ENCODE measurements at places on chromosomes 1 and 21.

DNA sequence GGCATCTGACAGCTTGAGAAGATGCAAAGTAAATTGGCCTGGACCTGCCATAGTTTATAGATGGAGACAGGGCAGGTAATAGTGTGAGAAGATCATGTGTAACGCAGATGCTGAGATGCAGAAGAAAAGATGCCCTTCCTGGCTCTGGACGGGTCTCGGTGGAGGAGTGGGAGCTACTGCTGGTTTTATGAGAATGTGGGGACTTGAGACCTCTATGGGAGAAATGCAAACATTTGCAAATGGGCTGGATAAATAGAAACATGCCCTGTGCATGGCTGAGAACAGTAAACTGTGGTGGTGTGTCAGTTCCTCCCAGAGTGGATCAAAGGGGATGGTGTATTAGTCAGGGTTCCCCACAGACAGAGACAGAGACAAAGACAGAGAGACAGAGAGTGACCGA is 21.9 kb downstream of the UBASH3A start:
- DNase-seq = no peak

DNA sequence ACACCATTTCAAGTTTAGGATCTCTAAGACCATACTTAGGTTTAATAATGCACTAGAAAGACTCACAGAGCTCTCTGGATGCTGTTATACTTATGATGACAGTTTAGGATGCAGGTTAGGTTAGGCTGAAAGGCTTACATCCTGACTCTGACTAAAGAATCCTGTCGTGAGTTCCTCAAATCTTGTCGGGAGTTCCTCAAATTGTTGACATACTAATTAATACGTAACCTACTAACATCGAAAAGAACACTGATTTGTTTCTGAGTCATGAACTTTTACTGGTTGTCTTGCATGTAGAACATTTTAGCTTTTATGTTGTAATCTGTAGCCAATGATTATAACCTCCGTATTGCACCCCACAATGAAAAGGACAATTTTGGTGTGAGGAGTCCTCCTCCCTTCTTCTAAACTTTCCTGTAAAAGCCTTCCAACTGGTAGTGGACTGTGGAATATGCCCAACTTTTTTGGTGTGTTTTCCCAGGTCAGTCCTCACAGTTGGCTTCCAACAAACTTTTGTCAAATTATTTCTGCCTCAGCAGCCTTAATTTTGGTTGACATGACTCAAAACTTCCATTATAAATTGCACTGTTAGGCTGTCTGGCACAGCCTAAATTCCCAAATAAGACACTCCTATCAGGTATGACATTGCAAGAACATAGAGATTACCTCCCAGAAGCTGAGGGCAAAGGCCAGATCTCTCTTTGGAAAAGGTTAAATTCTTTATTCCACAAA is 107.9 kb upstream of the PALMD start:
- DNase-seq = no peak

DNA sequence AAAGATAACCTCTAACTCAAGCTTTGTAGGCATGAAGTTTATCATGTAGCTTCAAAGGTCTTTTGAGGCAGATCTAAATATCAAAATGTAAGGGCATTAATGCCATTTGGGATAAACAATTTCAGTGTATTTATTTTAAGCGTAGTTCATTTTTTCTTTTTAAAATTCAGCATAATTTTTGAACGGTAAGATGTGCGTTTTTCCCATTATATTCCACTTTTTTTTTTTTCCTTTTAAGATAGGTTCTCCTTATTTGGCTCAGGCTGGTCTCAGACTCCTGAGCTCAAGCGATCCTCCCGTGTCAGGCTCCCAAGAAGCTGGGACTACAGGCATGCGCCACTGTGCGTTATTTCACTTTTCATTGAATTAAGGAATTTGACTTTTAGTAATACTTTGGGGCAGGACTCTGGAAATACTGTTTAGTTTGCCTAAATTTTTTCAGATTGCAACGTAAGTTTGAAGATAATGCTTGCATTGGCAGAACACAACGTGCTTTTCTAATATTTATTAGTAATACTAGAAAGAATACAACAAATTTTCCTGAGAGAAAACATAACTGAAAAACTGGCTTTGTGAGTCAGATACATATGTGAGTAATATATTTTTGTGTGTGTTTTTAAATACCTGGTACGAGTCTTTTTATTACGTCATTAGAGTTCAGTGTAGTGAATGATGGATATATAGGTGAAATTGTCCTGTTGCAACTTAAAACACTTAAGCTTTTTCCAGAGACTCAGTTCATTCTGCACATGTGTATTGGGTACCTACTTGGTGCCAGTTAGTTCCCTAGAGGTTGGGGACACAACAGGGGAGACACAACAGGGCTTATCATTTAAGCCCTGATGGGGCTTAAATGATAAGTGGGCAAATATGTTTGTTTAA is 2.2 kb downstream of the RALGPS2 start:
- no peak for DNase-seq

DNA sequence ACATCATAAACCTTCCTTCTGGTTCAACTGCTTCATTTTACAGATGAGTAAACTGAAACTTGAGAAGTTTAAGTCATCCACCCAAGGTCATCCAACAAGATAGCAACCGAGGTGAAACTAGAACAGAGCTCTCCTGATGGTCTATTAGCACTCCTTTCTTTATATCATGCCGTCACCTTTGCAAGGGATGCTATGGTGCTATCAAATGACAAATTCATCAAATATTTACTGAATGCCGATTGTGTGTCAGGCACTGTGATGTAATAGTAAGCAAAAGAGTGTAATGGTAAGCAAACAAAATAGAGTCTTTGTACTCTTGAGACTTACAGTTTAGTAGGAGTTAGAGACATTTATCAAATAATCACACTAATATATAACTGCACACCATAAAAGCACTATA is 14.0 kb upstream of the SGIP1 start:
- no peak for DNase-seq

DNA sequence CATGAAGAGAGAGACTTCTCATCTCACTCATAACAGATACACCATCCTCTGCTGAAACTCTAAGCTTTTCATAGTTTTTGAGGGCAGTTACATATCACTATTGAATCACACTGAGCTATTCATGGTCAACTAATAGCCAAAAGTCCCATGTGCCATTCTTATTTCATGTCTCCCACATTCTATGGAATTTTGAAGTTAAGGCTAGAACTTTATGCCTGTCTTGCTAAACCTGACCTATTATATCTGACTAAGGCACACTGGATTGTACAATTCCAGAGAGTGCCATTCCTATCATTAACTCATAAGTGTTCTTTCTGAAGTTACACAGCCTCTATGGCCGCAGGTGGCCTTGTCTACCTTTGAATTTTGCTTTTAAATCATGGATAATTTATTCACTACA is 254.3 kb downstream of the PTPRC start:
- DNase-seq = no peak

- DNase-seq = no peak
Measured at GRCh38 chr1:157124855-157125254, 13.3 kb downstream of the ETV3 start.

- DNase-seq = no peak
Measured at GRCh38 chr21:45998276-45998701, 16.7 kb downstream of the COL6A1 start.

GRCh38 chr1:222757646-222758268 is 20.8 kb downstream of the FAM177B start:
- DNase-seq = no peak

DNA sequence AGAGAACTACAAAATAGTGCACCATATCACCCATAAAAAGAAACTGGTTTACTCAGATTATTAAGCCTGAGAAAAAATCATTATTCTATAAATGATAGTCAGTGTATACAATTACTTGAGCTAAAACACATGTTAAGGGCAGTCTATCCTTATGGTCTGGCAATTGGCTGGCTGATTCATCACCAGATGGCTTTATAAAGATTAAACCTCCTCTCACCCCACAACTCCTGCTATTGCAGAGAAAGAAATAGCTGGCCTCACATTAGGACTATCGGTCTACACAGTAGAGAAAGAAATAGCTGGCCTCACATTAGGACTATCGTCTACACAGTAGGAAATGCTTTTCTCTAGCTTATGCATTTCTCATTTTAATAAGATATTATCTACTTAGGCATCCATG is 21.2 kb downstream of the CEP170 start:
- DNase-seq = no peak

DNA sequence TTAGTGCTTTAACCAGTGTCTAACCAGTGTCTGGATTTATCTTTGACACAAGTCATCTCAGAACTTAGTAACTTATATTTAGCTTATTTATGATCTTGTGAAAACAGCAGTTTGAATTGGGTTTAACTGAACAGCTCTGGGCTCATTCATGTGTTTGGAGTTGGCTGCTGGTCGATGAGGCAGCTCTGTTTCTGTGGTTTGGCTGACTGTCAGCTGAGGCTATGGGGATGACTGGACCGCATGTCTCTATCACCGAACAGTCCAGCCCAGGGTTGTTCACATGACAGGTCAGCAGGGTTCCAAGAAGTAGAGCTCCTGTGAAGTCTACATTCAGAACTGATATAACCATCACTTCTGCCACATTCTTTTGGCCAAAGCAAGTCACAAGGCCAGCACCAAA is 29.1 kb upstream of the C21orf91 start:
- DNase-seq = no peak

GRCh38 chr1:86913399-86913895 is 479 bp downstream of the SELENOF start:
- DNase-seq = peak; percentile 3

DNA sequence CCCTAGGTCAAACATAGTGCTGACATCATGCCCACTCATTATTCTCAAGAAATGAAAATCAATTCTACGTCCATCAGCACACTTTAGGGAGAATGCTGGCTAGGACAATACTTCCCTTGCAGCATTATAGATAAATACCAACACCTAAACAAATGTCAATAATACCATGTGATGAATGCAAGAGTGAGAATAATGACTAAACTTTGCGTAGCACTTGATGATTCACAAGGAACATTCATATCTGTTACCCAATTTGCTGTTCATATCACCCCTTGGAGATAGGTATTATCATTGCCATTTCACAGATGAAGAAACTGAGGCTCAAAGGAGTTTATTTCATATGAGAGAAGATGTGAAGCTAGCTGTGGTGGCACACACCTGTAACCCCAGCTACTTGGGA is 24.8 kb upstream of the EPS15 start:
- DNase-seq = no peak

DNA sequence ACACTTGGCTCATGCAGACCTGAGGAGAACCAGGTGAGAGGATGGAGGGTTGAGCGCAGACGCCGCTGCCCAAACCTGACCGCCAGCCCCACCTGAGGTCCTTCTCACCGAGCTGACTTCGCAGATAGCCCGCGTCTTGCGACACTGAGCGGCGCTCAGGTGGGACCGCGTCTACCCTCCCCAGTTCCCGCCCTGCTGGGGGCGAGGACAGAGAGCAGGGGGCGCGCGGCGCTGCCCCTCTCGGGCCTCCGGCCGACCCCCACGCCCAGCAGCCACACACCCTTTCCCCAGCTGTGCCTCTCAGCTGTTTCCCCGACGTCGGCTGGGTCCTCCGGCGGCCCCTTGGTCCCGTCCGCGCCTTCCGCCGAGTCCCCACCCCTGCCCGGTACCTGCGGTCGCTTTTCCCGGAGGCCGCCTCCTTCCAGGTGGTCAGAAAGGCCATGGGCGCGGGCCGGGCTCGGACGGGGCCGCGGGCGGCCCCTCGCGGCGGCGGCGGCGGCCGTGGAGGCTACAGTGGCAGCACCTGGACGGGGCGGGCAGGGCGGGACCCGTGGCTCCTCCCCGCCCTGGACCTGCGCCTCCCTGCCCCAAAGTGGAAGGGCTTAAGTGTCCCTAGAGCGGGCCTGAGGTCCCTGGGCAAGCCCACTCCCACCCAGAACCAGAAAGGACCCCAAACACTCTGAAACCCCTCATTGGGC is 14.4 kb upstream of the TTC39A start:
- no peak for DNase-seq

DNA sequence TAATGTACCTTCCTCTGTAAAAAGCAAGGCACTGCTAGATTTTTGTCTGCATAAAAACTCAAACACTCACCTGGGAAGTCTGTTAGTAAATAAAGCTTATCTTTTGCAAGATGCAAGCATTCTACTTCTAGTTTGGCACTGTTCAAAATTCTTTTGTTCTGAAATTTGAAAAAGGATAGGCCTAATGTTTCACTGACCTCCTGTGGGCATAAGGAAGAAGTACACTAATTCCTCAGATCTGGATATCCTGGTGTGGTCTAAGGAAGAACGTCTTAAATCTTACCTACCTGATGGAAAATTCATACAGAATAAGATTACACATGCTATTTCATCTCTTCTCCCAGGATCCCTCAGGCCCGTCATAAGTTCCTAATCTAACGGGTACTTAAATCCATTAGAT is 93.5 kb upstream of the CAMK1G start:
- DNase-seq = no peak

- no peak for DNase-seq
Measured at GRCh38 chr1:155014709-155015508, 12.3 kb downstream of the ZBTB7B start.

DNA sequence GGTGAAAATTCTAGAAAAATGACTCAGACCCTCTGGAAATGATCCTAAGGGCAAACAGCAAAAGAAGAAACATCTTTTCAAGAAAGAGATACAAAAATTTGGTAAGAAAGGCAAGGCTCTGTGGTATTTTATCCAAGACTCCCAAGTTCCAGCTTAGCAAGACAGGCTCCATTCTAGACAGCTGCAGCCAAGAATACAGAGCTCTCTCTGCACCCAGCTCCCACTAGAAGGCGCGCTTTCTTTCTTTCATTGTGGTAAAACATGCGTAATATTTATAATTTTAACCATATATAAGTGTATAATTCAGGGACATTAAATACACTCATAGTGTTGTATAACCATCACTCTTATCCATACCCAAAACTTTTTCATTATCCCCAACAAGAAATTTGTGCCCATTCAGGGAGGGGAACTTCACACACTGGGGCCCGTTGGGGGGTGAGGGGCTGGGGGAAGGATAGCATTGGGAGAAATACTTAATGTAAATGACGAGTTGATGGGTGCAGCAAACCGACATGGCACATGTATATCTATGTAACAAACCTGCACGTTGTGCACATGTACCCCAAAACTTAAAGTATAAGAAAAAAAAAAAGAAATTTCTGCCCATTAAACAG is 2.2 kb upstream of the HFM1 start:
- no peak for DNase-seq
